MG63 (cell line): ENCODE measurements at places on chromosomes 13 and 19. TPM values are rescaled to one million over a fixed set of nuclear protein-coding genes. Genes with fewer than 3 reads are reported as not detected.
A peak's percentile ranks its signal among the peaks of the same experiment; 100 is the strongest.

- DNase-seq, result no peak
These were observed 52.4 kb downstream of the RFX2 start for GRCh38 chr19:6057651-6058517.

GRCh38 chr19:34556488-34556887 is 74.9 kb downstream of the WTIP start:
- DNase-seq, result peak; percentile 56

DNA sequence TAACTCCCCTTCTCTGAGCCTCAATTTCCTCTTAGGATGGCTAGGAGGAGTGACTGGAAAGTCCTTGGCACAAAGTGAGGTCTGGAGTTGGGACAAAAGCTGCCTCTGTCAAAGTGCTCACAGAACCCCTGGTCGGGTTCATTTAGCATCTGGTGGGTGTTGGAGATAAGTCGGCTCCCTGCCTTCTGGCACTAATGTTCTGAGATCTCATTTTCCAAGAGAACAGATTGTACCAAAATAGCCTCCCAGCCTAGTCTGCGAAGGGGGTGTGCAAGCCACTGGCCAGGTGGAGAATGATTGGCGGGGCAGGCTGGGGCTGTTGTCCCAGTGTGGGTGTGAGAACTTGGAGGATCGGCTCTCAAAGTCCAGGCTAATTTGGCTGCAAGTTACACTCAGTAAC is 20.7 kb upstream of the NWD1 start:
- no peak for DNase-seq

DNA sequence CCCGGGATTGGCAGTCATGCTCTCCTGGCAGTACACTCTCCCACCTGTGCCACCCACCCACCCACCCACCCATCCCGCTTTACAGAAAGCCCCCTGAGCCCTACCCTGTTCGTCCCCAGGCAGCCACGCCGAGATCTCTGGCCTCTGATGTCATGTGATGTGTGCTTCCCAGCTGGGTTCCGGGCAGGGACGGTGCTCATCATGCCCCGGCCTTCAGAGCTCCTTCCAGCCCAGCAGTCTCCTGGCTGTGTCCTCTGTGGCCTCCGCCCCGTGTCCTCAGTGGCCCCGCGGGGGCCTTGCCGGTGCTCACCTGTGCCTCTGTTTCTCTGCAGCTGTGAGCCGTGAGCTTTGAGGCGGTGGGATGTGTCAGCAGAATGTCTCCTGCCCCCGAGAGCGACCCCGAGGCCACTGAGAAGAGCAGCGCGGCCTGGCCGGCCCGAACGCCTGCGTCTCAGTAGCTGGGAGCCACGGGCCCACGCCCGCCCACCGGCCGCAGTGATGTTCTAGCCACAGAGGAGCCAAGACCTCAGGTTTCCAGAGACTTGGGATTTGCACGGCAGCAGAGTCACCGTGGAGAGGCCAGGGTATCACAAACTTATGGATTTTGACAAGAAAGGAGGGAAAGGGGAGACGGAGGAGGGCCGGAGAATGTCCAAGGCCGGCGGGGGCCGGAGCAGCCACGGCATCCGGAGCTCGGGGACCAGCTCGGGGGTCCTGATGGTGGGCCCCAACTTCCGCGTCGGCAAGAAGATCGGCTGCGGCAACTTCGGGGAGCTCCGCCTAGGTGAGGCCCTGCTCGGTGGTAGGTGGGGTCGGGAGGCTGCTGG is 28.4 kb downstream of the CSNK1G2 start:
- DNase-seq, result no peak

DNA sequence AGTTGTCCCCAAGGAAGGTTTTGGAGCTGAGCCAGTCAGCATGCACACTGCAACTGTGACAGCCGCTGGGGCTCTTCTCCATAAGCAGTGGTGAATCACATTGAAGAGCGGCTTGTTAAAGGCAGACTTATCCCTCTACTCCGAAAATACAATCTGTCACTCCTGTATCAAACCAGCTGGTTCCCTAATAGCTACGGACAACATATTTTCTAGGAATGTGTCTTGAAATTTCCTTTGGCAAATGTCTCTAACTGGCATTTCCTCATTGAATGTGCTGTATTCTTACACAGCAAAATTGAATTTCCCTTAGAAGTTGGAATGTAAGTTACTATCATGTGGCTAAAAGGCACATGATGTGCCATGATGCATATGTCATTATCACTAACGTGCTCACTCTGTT is 104.0 kb upstream of the GPR12 start:
- no peak for DNase-seq

- DNase-seq, result no peak
These were observed 201.7 kb upstream of the UBL3 start for GRCh38 chr13:30052120-30052519.

GRCh38 chr19:48560095-48560530 is 8.1 kb downstream of the SULT2B1 start:
- DNase-seq, result no peak

DNA sequence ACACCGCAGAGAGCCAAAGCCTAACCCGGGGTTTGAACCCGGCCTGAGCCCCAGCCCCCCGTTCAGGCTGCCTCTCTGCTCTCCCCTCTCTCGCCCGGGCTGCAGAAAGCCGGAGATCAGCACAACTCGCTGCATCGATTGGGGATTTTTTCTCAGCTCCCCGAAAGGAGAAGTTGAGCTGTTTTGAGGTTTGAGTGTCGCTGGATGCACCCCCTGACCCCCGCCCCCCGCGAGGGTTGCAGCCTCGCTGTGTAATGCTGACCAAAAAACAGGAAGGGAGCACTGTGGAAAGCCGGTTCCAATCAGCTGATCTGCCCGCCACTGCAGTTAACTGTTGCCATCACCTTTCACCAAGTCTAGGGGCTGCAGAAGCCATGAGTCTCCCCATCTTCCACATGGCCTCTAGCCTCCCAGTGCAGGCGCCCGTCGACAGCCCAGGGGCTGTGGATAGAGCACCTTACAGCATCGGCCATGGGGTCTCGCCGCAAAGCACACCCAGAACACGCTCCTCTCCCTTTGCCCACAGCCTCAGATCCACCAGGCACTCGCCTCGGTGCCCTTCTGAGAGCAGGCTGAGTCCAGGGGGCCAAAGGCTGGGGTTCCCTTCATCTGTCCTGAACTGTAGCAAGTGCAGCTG is 34.5 kb downstream of the MYO9B start:
- no peak for DNase-seq

DNA sequence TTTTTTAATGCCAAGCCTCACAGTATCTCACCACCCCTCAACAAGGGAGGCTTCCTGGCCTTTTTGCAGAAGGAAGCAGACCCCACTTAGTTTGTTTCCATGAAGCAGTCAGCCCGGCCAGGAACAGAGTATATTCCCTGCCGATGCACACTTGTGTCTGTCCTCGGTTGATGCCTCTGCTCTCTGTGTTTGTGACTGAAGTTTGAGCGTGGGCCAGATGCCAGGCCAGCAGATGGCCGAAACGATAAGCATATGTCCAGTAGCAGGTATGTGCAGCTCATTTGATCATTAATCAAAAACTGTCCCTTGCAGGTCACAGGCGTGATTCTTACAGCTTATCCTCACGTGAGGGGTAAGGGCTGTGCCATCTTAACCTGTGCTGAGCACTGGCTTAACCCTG is 144.0 kb downstream of the IRS2 start:
- no peak for DNase-seq

DNA sequence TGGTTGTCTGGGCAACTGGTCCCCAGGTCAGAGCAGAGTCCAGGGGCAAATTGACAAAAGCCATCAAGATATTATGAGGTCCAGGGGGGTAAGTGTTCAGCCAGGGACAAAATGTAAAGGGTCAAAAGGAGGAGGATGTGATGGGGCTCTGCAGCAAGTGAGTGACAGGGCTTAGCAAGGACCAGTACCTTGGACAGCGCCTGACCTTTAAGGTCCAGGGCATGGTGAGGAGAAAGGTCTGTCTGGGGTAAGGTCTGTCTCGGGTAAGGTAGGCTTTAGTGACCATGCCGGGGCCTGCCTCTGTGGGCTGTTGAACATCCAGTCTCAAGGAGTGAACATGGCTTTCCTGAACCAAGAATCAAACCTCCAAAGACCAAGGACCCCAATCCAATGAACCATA is 6.3 kb upstream of the ZNF358 start:
- no peak for DNase-seq

- no peak for DNase-seq
These were observed 21.0 kb upstream of the SPRY2 start for GRCh38 chr13:80361883-80362327.

- DNase-seq, result no peak
These were observed 96.3 kb downstream of the NHLRC3 start for GRCh38 chr13:39134574-39134973.

DNA sequence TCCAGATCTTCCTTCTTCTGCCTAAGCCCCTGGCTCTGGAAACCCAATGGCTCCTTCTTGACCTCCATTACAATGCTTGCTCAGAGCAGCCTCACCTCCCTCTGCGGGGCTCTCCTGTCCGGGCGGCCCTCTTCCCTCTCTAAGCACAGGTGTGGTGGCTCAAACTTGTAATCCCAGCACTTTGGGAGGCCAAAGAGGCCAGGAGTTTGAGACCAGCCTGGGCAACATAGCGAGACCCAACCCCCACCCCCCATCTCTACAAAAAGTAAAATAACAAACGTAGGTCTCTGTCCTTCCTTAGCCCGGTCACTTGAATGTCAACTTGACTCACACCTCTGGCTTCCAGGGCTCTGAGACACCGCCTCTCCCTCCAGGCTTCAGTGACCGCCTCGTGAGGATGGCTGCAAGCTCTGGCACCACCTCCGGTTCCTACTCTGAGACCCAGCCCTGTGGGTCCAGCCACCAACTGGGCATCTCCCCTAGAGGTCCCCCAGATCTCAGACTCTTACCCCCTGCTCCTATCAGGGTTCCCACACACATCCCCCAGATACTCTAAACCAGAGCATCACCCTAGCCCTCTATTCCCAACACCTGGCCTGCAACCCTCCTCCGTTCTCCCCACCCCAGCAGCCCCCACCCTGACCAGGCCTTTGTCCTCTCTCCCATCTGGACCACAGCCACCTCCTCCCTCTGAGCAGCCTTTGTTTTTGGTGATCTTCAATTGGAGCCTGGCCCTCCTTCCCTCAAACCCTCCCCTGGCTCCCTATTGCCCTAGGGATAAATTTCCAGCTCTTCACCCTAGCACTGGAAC is 4.7 kb upstream of the TLE2 start:
- no peak for DNase-seq

GRCh38 chr19:11180346-11180745 is 17.0 kb downstream of the KANK2 start:
- no peak for DNase-seq

DNA sequence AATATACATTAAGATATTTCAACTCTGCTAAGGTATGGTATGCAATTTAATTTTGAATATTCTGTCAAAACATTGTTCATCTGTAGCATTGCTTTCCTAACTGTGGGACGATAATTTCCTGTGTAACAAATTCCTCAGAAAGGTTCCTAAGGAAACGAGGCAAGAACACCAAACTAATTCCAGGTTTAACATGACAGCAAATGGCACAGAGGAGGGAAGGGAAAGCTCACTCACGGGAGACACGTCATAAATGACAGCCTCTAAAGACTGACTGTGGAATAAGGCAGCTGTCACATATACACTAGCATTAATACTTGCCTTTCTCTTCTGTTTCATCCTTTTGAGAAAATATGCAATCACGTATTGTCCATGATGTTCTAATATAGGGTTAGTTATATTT is 380.6 kb downstream of the LIG4 start:
- no peak for DNase-seq

DNA sequence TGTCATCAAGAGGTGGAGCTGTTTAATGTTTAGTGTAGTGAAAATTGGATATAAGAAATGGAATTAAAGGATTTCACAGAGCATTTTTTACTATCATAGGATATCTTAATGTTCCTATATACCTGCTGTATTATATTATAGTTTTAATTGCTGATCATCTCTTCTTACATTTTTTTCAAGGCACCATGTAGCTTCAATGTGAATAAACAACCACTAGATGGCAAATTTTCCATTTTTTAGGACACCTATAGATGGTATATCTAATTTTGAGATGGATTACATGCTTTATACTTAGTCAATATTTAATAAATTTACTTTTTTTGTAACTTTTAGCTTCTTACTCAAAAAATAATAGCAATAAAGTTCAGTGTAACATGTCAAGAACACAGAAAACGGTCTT is 9.0 kb upstream of the ATXN8OS start:
- DNase-seq, result no peak

- DNase-seq, result no peak
These were observed 80.0 kb downstream of the SCGB2B2 start for GRCh38 chr19:34596989-34597388.

DNA sequence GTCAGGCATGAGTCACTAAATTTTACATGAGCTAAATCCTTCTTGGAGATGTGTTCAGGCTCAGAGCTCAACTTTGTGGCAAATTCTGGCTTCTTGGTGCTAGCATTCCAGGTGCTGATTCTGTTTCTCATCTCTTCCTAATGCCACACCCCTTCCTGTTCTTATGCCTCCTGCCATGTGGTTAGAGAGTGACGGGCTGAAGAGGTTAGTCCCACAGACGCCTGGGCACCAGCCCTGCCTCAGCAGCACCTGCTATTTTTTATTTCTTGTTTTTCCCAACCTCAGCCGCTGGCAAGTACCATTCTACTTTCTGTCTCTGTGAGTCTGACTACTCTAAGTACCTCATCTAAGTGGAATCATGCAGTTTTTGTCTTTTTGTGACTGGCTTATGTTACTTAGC is 329.5 kb downstream of the KCNRG start:
- DNase-seq, result no peak

- no peak for DNase-seq
These were observed 566.4 kb downstream of the PCDH9 start for GRCh38 chr13:66663711-66664110.

- no peak for DNase-seq
These were observed 47.9 kb downstream of the ZNF99 start for GRCh38 chr19:22735911-22736645.

GRCh38 chr19:57682226-57682766 is 519 bp downstream of the ZNF551 start:
- no peak for DNase-seq

- peak; percentile 83 for DNase-seq
These were observed 536 bp upstream of the AKAP8 start for GRCh38 chr19:15379999-15380647.

- DNase-seq, result no peak
These were observed 68.0 kb upstream of the GPR183 start for GRCh38 chr13:99374994-99375737.

DNA sequence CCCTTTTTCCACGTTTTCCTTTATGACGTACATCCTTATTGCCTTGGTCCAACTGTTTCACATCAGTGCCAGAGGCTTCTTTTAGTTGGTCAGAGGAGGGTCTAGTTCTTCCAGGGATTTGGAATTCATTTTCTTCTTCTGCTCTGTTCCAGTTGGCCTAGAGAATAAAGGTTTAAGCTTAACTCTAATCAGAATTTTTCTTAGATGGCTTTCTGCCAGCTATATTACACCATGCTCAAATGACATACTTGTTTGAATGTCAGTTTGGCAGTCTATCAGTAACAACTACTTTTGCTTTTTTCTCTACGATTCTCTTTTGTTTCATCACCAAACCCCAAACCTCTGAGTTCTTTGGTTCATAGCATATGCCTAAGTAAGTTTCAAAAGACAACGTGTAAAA is 16.8 kb downstream of the SPART start:
- no peak for DNase-seq

- DNase-seq, result no peak
These were observed 556.1 kb downstream of the EFNB2 start for GRCh38 chr13:105979131-105980011.

Gene PSG11
- total RNA-seq, result not detected in 2 replicates

Gene KCNRG
- total RNA-seq, result 5.6 TPM in 1 of 2 replicates, not detected in the other

Gene WDR83
- 9.9 and 18.8 TPM in 2 replicates for total RNA-seq

Gene TPP2
- 33.9 and 43.6 TPM in 2 replicates for total RNA-seq

Gene CYP4F8
- not detected in 2 replicates for total RNA-seq

Gene RDH8
- not detected in 2 replicates for total RNA-seq

Gene FOSB
- total RNA-seq, result 0.33 TPM in 1 of 2 replicates, not detected in the other

Gene MVB12A
- total RNA-seq, result 28.8 and 78.4 TPM in 2 replicates

Gene POU4F1
- not detected in 2 replicates for total RNA-seq

Gene RUBCNL
- total RNA-seq, result not detected in 2 replicates

Gene FARP1
- 16.0 and 46.0 TPM in 2 replicates for total RNA-seq
